IgD-negative memory B cell (primary cell): ENCODE measurements at places on chromosomes 6 and 20. TPM values are rescaled to one million over a fixed set of nuclear protein-coding genes. Genes with fewer than 3 reads are reported as not detected.

The TMEM200A gene
- 0.33 TPM for polyA plus RNA-seq

The UBR2 gene
- polyA plus RNA-seq = 11.6 TPM

The RBM24 gene
- polyA plus RNA-seq = not detected

The OR2B2 gene
- not detected for polyA plus RNA-seq

The ENPP5 gene
- 1.7 TPM for polyA plus RNA-seq

The LY6G6D gene
- polyA plus RNA-seq = not detected

The HRH3 gene
- polyA plus RNA-seq = not detected

The TENT5A gene
- 4.2 TPM for polyA plus RNA-seq

The CHRNA4 gene
- polyA plus RNA-seq = not detected

The TMEM181 gene
- 2.2 TPM for polyA plus RNA-seq

The OSER1 gene
- polyA plus RNA-seq = 82.1 TPM

The CCDC170 gene
- polyA plus RNA-seq = not detected

The PRDM13 gene
- polyA plus RNA-seq = not detected

The RAET1E gene
- polyA plus RNA-seq = not detected

The SYNDIG1 gene
- not detected for polyA plus RNA-seq

The NOL7 gene
- 141 TPM for polyA plus RNA-seq

The KIF25 gene
- polyA plus RNA-seq = not detected

The SLA2 gene
- polyA plus RNA-seq = 0.68 TPM

The MEA1 gene
- 76.3 TPM for polyA plus RNA-seq

The ID4 gene
- polyA plus RNA-seq = not detected

The FABP7 gene
- polyA plus RNA-seq = not detected

The VSTM2L gene
- not detected for polyA plus RNA-seq

The SLC24A3 gene
- not detected for polyA plus RNA-seq

The SLC32A1 gene
- polyA plus RNA-seq = not detected

The TMEM217 gene
- not detected for polyA plus RNA-seq

The ABHD12 gene
- 20.3 TPM for polyA plus RNA-seq

The TFAP2D gene
- polyA plus RNA-seq = not detected

The HDGFL1 gene
- polyA plus RNA-seq = not detected

The LAMA2 gene
- 0.05 TPM for polyA plus RNA-seq

The HLA-DRB1 gene
- polyA plus RNA-seq = 1,928 TPM

The ENPP1 gene
- 0.34 TPM for polyA plus RNA-seq

The RNGTT gene
- 37.7 TPM for polyA plus RNA-seq

The TEAD3 gene
- polyA plus RNA-seq = not detected

The RSPO3 gene
- not detected for polyA plus RNA-seq

The UTRN gene
- 76.7 TPM for polyA plus RNA-seq

The TRERF1 gene
- polyA plus RNA-seq = 1.6 TPM

The SLPI gene
- polyA plus RNA-seq = not detected

The HLA-DRB5 gene
- 92.6 TPM for polyA plus RNA-seq

The LPA gene
- polyA plus RNA-seq = not detected

The EDN3 gene
- polyA plus RNA-seq = not detected

The CNKSR3 gene
- polyA plus RNA-seq = not detected

The C6orf15 gene
- not detected for polyA plus RNA-seq

The HCK gene
- 52.0 TPM for polyA plus RNA-seq

The ZNF334 gene
- polyA plus RNA-seq = not detected

The TTK gene
- polyA plus RNA-seq = 0.50 TPM

The NKX2-2 gene
- polyA plus RNA-seq = not detected

The SLC22A1 gene
- 0.18 TPM for polyA plus RNA-seq

The VNN1 gene
- polyA plus RNA-seq = not detected

The TRIM31 gene
- polyA plus RNA-seq = not detected

The SLC17A2 gene
- polyA plus RNA-seq = not detected

The SAPCD1 gene
- not detected for polyA plus RNA-seq

The ZHX3 gene
- 3.4 TPM for polyA plus RNA-seq

The VGLL2 gene
- polyA plus RNA-seq = not detected

The ZNF133 gene
- polyA plus RNA-seq = 9.0 TPM

The SCUBE3 gene
- 0.09 TPM for polyA plus RNA-seq

The TUBB2A gene
- polyA plus RNA-seq = 12.8 TPM

The PRPF6 gene
- 106 TPM for polyA plus RNA-seq

The LSM14B gene
- 0.98 TPM for polyA plus RNA-seq

The PDE7B gene
- polyA plus RNA-seq = 0.49 TPM
